ENCODE measurements at places on chromosomes 3 and 15.

- no peak for DNase-seq
These were observed 243.6 kb downstream of the ATP8B4 start for GRCh38 chr15:49875392-49875791.

DNA sequence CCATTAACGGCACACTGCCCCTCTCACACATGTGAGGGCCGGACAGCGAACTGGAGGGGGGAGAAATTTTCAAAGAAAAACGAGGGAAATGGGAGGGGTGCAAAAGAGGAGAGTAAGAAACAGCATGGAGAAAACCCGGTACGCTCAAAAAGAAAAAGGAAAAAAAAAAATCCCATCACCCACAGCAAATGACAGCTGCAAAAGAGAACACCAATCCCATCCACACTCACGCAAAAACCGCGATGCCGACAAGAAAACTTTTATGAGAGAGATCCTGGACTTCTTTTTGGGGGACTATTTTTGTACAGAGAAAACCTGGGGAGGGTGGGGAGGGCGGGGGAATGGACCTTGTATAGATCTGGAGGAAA lies 1.5 kb downstream of the SOX2 start:
- no peak for DNase-seq

GRCh38 chr3:124373524-124373923 lies 356.7 kb upstream of the UMPS start:
- no peak for DNase-seq

GRCh38 chr15:34304613-34305012 lies 33.0 kb downstream of the SLC12A6 start:
- DNase-seq, result peak; percentile 76

DNA sequence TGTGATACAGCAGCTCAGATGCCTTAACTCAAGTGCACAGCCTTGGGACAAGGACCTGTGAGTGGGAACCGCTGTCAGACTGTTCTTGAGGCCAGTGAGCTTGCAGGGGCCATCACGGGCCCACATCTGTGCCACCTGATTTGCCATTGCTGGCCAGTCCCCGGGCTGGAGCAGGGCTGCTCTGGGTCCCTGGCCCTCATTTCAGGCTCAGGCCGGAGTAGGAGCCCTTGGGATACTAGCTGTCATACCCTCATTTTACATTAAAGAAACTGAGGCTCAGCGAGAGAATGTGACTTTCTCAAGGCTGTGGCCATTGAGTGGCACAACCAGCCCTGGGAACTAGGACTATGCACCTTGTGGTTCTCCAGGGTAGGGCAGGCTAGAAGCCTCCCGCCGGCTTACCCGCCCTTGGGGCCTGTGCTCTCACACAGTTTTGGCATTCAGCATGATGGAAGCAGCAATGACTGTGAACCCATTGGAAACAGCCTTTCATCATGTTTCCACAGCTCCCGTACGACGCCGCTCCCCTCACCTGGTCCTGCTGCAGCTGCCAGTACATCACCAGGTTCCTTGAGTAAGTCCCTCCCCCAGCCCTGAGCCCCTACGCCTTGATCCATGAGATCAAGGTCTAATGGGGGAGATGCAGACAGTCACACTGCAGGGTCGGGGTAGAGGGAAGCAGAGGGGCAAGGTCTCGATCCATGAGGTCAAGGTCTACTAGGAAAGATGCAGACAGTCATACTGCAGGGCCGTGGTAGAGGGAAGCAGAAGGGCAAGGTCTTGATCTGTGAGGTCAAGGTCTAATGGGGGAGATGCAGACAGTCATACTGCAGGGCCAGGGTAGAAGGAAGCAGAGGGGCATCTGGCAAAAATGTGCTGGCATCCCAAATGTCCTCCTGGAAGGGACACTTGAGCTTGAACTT lies 42.2 kb downstream of the GOLGA6L10 start:
- DNase-seq, result no peak

GRCh38 chr15:73866881-73867410 lies 6.4 kb upstream of the TBC1D21 start:
- DNase-seq, result no peak

GRCh38 chr3:127970966-127971592 lies 56.0 kb downstream of the KBTBD12 start:
- peak; percentile 50 for DNase-seq

DNA sequence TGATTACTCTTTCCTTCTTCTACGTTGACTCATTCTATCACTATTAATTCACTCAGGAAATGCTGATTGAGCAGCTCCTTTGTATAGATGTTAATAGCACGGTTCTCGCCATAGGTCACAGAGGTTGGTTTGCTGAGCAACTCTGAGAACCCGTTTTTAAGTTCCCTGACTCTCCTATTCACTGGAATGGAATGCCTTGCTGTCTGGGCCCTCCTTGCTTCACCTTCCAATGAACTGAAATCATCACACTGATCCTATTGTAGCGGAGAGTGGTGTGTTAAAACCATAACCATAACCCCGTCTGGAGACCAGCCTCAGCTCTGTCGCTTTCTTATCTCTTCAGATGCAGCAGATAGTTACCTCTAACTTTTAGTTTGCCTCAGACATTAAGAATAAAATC lies 323.6 kb downstream of the GABRB3 start:
- DNase-seq, result peak; percentile 15

GRCh38 chr3:116164039-116164438 lies 281.2 kb downstream of the LSAMP start:
- no peak for DNase-seq

GRCh38 chr3:128996726-128997125 lies 2.9 kb upstream of the CFAP92 start:
- DNase-seq, result no peak

DNA sequence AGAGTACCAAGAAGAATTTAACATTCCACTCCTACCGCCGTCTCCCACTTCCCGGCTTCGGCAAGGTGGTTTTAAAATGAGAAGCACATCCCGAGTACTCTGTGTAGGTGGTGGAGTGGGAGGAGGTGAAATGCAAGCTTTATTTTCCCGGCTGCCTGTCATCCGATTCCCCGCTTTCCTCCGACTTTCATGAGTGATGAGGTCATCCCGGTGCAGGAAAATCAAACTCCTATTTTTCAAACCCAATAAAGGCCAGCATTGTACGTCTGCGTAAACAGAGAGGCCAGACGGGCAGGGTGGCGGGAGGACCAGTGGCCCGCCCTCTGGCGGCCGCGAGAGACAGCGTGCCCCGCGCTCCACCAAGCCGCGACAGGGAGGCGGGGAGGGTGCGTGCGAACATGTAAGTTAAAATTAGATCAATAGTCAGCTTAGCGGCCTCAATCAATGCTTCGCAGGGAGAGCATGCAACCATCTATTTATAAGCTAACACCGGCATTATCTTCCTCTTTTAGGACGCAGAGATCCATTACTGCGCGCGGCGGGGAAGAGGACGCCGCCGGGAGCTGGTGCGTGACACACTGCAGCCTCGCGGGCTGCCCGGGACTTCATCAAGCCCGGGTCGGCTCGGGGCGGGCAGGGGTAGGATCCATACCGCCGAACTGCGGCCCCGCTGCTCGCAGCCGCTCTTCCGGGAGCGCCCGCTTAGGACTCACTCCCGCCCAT lies 163.3 kb downstream of the CD47 start:
- peak; percentile 83 for DNase-seq

DNA sequence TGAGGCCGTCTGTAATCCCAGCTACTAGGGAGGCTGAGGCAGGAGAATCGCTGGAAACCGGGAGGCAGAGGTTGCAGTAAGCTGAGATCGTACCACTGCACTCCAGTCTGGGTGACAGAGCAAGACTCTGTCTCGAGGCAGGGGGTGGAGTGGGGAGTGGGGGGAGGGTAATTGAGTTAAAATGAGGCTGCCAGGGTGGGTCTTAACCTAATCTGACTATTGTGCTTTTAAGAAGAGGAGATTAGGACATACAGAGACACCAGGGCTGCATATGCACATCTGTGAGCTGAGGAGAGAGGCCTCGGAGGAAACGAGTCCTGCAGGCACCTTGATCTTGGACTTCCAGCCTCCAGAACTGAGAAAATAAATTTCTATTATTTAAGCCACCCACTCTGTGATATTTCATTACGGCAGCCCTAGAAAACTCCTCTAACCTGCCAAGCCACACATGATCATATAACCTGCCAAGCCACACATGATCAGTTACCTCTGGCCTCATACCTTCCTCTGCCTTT lies 197.0 kb downstream of the THSD4 start:
- DNase-seq, result no peak

GRCh38 chr3:123028233-123028828 lies 768 bp upstream of the SEMA5B start:
- peak; percentile 89 for DNase-seq

GRCh38 chr15:41492597-41493204 lies 973 bp upstream of the ITPKA start:
- DNase-seq, result peak; percentile 51

- no peak for DNase-seq
These were observed 19.5 kb upstream of the NANOGP8 start for GRCh38 chr15:35104526-35105147.

DNA sequence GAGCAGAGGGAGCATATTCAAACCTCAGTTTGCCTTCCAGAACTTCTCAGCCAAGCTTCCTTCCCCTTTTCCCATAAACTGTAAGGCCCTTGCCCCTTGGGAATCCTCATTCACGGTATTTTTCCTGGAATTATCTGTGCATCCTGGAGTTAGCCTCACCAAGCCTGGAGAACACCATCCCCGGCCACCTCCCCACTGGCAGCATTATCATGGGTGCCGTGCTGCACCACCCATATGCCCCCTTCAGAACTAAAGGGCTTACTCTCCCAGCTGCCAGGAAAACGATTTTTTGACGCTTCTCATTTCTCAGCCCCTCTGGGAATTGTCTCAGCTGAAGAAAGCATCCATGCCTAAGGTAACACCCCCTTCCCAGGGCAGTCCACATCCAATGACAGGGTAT lies 20.9 kb upstream of the TBC1D21 start:
- no peak for DNase-seq

DNA sequence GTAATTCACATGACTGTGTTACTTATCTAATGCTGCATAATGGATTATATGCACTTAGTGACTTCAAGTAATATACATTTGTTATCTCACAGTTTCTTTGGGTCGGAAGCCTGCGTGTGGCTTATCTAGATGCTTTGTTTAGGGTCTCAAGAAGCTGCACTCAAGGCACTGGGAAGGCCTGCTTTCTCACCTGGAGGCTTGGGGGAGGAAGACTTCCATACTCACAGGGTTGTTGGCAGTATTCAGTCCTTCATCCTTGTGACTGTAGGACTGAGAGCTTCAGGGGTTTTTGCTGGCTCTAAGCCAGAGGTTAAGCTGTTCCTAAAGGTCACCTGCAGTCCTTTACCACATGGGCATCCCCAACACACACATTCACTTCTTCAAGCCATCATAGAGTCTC lies 22.6 kb downstream of the TAFA4 start:
- DNase-seq, result no peak

GRCh38 chr15:101050623-101051290 lies 131.6 kb downstream of the LRRK1 start:
- no peak for DNase-seq

GRCh38 chr3:190003681-190004123 lies 117.0 kb downstream of the P3H2 start:
- peak; percentile 95 for DNase-seq

GRCh38 chr15:70569714-70570231 lies 193.6 kb downstream of the UACA start:
- DNase-seq, result peak; percentile 63

DNA sequence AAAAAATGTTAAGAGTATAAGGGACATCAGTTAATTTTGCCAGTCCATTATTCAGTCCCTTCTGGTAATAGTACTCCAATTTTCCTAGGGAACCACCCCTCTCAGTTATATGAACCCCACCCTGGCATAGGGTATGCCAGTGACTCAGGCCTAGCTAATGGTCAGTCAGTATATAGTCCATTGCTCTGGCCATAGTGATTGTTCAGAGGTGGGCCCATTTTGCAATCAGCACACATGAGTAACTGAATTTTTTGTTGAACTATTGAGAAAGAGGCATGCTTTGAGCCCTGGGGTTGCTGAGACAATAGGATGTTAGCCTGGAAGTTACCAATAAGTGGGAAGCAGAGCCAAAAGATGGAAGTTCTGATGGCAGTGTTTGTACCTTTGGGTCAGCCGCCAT lies 4.1 kb downstream of the LRCH3 start:
- peak; percentile 87 for DNase-seq

GRCh38 chr3:146382386-146382785 lies 87.0 kb downstream of the PLSCR2 start:
- peak; percentile 54 for DNase-seq

DNA sequence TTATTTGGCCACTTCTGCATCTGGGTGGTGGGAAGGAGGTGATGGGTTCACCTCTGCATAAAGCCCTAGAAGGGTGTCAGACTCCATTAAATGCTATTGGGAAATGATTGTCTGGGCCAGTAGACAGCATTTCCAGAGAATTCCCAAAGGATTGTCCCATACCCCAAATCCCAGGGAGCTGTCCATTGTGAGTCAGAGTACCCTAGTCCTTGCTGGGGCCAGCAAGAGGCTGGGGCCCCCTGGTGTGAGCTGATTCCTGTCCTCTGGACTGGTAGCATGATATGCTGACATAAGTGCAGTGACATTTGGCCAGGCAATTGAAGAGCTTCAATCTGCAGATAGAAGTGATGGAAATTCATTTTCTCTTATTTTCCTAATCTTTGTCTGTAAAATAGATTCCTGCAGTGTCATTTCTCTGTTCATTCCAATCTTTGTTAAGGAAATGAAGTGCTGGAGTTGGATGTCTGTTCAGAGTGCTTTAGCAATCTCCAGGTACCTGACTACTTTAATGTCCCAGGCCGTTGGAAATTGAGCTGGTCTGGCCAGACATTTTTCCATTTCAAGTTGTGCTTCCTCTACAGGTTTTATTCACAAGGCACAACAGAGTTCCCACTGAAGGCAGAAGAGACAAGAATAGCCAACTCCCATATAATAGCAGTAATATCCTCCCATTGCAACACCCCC lies 91.2 kb downstream of the RPLP1 start:
- no peak for DNase-seq

DNA sequence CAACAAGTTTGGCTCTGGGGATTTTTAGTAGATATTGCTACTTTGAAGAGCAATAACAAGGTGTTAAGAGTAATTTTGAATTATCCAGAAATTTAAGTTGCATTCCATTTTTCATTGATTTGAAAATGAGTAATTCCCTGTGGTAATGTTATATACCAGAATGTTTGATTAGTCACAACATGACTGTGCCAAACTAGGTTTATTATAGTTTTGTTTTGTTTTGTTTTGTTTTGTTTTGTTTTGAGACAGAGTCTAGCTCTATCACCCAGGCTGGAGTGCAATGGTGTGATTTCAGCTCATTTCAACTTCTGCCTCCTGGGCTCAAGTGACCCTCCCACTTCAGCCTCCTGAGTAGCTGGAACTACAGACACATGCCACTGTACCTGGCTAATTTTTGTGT lies 40.7 kb downstream of the CNOT10 start:
- peak; percentile 16 for DNase-seq

DNA sequence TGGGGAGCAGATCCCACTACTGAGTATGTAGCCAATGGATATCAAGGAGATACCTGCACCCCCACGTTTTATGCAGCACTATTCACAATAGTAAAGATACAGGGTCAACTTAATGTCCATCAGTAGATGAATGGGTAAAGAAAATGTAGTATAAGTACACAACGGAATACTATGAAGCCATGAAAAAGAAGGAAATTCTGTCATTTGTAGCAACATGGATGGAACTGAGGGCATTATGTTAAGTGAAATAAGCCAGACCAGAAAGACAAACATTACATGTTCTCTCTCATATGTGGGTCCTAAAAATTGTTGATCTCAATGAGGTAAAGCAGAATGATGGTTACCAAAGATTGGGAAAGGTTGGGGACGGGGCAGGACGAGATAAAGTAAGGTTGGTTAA lies 14.6 kb downstream of the PP2D1 start:
- DNase-seq, result no peak

- DNase-seq, result no peak
These were observed 36.3 kb upstream of the CTNNB1 start for GRCh38 chr3:41163006-41163405.

- no peak for DNase-seq
These were observed at the start of gene GATA2 for GRCh38 chr3:128492671-128493569. TSS of gene GATA2 (minus strand) at chr3:128493201. CDS start at chr3:128487031, 6,170 bp downstream.

GRCh38 chr3:34000301-34000700 lies 201.9 kb downstream of the PDCD6IP start:
- DNase-seq, result no peak

Data from iris pigment epithelial cell (primary cell).